ENCODE measurements at places on chromosomes 5 and 9. TPM values are rescaled to one million over a fixed set of nuclear protein-coding genes. Genes with fewer than 3 reads are reported as not detected.

Gene DOCK8
- 0.93 TPM for total RNA-seq

Gene FAM221B
- not detected for total RNA-seq

GRCh38 chr5:58852566-58852965 lies 269.7 kb downstream of the RAB3C start:
- H3K36me3 ChIP-seq, result no peaks in the 10 kb centered on the region
- H3K27me3 ChIP-seq, result no peaks in the 10 kb centered on the region
- H3K27ac ChIP-seq, result no peak overlapping the region
- no peak for DNase-seq
- no peak overlapping the region for H3K4me3 ChIP-seq

- H3K27ac ChIP-seq, result no peak overlapping the region
- no peaks in the 10 kb centered on the region for H3K36me3 ChIP-seq
- H3K4me3 ChIP-seq, result no peak overlapping the region
- no peaks in the 10 kb centered on the region for H3K27me3 ChIP-seq
Measured at GRCh38 chr5:111432883-111433536, 79.3 kb downstream of the STARD4 start.

GRCh38 chr5:98463676-98464075 lies 309.8 kb upstream of the RGMB start:
- no peak for DNase-seq
- no peaks in the 10 kb centered on the region for H3K27me3 ChIP-seq
- H3K4me1 ChIP-seq, result no peaks in the 10 kb centered on the region
- no peaks in the 10 kb centered on the region for H3K36me3 ChIP-seq
- H3K4me3 ChIP-seq, result no peak overlapping the region

- H3K27ac ChIP-seq, result no peak overlapping the region
- no peak for DNase-seq
- H3K27me3 ChIP-seq, result peaks cover 18% of the 10 kb centered on the region
- no peak overlapping the region for H3K4me3 ChIP-seq
- no peaks in the 10 kb centered on the region for H3K4me1 ChIP-seq
Measured at GRCh38 chr9:124458441-124458840, 8.2 kb downstream of the ADGRD2 start.

GRCh38 chr5:124738681-124739633 lies 7.5 kb downstream of the ZNF608 start:
- H3K27me3 ChIP-seq, result no peaks in the 10 kb centered on the region
- peaks cover 76% of the 10 kb centered on the region for H3K4me1 ChIP-seq
- peak; percentile 92 for DNase-seq
- H3K4me3 ChIP-seq, result peak overlapping the region; percentile 69
- no peaks in the 10 kb centered on the region for H3K36me3 ChIP-seq
- H3K27ac ChIP-seq, result peak overlapping the region; percentile 80
